ENCODE measurements at places on chromosomes 7 and 10. TPM values are rescaled to one million over a fixed set of nuclear protein-coding genes. Genes with fewer than 3 reads are reported as not detected.

The CALHM1 gene
- total RNA-seq: not detected

The CFAP69 gene
- total RNA-seq: 0.30 TPM

The GIMAP8 gene
- total RNA-seq: 65.3 TPM

The SRGN gene
- 71.0 TPM for total RNA-seq

The FKBP6 gene
- not detected for total RNA-seq

DNA sequence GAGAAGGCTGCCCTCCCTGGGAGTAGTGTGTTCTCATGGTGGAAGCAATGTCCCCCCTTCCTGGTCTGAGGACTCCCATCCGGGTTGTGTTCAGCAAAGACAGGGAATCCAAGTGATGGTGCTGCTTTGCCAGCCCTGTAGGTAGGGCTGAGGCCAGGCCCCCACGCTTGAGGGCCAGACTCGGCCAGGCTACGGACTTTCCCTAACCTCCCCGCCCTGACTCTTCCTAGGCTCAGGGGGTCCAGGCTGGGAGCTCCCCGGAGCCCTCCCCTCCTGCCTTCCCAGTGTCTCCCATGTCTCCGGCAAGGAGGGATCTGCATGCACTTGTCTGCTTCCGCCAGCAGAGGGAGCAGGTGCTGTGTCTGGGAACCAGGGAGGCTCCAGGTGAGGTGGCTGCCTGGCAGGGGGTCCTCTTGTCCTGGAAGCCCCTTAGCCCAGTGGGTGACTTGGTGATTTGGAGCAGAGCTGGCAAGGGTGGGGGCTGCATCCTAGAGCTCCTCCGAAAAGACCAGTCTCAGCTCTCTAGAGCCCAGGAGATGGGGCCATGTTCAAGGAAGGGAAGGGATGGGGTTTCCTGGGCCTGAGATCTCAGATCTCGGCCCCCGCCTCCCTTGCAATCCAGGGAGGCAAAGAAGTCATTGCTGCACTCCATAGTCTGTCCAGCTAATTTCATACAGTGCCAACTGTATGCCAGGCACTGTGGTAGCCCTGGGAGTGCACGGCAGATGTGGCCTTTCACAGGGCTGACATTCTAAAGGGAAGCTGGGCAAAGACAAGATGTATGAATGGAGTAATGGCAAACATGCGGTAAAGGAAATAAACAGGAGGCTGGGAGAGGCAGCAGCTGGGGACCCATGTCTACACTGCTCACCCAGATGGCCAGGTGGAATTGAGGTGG, 20.3 kb upstream of the SFRP5 start:
- H3K4me1 ChIP-seq: peaks cover 38% of the 10 kb centered on the region
- no peaks in the 10 kb centered on the region for H3K27me3 ChIP-seq
- peak; percentile 66 for DNase-seq

DNA sequence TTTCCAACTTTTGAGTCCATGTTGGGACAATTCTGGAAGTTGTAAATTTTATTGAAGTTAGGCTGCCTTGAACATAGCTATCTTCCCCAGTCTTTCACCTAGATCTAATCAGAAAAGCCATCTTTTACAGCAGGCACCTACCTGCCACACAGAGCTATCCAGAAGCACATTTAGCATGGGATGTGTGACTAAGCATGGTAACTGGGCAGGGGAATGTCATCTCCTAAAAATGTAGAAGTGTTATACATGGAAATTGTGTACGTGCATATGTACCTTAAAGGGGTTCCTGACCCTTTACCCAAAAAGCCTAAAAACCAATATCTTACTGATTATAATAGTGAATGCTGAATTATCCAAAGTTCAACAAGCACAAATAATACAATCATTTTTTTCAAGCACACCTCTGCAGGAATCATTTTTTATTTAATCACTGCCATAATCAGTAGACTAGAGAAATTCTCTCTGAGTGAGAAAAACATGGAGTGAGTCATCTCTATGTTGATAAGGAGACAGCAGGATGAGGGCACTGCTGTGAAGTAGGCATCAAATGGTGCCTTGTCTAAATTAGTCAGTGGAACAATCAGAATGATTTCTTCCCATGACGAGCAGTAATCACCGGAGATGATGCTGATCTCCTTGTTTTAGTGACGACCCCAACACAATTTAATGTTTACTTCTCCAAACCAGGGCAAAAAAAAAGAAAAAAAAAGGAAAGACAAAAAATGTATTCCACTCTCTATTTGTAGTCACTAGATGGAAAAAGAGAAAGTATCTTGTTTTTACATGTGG, 75.9 kb downstream of the SORBS1 start:
- DNase-seq: no peak
- H3K27ac ChIP-seq: no peak overlapping the region
- H3K4me3 ChIP-seq: no peak overlapping the region
- H3K36me3 ChIP-seq: no peaks in the 10 kb centered on the region
- no peaks in the 10 kb centered on the region for H3K4me1 ChIP-seq
- no peaks in the 10 kb centered on the region for H3K27me3 ChIP-seq

All from naive thymus-derived CD4-positive, alpha-beta T cell (primary cell).